ENCODE measurements at places on chromosomes 7 and 10.

DNA sequence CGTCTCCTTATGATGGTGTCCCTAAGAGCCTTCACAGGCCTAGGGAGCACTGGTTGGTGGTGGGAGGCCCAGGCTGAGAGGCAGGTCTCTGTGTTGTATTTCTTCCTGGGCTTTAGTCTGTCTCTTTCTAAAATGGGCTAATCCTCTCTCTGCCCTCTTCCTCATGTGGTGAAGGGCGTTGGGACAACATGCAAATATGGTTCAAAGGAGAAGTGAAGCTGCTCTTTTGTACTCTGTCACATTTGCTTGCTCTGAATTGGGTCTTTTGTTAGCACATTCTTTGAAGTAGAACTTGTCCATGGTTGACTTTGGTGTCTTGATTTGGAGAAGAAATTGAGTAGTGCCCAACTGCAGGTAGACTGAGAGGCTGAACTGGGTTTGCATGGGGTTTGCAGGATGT lies 814 bp downstream of the HK1 start:
- DNase-seq: no peak

- DNase-seq: no peak
Measured at GRCh38 chr10:62069452-62070178, 168.1 kb downstream of the ARID5B start.

GRCh38 chr10:17756557-17757217 lies 4.7 kb downstream of the TMEM236 start:
- DNase-seq: peak; percentile 63

DNA sequence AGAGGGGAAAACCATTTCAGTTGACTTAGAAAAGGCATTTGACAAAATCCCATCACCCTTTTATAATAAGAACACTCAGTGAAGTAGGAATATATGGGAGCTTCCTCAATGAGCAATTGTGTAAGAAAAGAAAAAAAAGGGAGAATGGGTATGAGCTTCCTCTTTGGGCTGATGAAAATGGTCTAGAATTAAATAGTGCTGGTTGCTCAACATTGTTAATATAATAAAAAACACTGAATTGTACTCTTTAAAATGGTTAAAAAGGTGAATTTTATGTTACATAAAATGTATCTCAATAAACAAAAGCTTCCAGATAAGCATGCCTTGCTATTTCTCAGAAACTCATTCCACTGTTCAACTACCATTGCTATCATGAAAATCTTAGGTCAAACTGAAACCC lies 40.6 kb downstream of the LRRC17 start:
- DNase-seq: no peak

GRCh38 chr7:105452085-105452484 lies 63.4 kb upstream of the SRPK2 start:
- no peak for DNase-seq

DNA sequence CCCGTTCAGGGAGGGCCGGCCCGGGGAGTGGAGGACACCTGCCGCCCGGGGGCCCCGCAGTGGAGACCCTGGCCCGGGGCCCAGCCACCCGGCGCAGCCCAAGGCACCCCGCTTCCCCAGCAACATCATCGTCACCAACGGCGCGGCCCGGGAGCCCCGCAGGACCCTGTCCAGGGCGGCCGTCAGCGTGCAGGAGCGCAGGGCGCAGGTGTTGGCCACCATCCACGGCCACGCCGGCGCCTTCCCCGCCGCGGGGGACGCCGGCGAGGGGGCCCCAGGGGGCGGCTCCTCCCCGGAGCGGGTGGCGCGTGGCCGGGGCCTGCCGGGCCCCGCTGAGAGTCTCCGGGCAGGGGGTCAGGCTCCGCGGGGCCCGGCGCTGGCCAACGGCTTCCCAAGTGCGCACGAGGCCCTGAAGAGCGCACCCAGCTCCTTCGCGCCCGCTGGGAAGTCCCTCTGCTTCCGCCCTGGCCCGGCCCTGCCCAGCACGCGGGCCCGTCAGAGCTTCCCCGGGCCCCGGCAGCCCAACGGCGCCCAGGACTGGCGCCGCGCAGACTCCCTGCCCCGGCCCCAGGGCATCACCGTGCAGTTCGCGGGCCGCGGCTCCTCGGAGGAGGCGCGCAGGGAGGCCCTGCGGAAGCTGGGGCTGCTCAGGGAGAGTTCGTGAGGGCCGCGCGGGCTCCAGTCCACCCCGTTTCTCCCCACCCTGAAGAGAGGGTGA lies 46.7 kb downstream of the PROSER2 start:
- DNase-seq: no peak

DNA sequence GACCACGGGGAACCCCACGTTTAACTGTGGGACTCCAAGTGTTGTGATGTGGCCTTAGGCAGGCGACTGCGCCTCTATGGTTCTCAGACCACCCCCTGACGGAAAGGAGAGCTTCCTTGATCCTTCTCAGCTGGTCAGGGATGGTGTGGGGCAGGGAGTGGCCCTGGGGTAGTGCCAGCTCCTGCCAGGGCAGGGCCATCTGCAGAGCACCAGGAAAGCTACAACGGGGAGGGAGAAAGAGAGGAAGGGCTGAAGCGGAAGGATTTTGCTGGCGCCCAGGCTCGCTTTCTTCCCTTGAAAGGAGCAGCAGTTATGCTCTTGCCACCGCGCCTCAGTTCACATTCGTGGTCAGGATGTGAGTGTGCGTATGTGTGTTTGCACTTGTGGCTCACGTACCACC lies 74.9 kb upstream of the PCBD1 start:
- DNase-seq: no peak

DNA sequence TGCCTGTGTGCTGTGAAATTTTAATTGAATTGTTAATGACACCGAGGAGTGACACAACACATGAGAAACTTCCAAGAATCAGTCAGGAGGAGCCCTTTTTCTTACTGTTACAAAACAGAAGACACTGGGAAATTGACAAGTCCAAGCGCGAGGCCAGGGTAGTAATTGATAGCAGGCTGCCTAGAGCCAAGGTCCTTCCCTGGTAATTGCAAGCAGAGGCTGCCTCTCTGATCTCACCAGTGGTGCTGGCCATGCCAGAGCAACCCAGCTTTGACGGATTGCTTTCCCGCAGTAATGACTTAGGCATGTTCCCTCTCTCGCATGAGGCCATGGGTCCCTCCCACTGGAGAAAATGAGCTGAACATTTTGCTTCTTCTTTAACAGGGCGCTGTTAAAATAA lies 111.5 kb downstream of the LRMDA start:
- DNase-seq: no peak

DNA sequence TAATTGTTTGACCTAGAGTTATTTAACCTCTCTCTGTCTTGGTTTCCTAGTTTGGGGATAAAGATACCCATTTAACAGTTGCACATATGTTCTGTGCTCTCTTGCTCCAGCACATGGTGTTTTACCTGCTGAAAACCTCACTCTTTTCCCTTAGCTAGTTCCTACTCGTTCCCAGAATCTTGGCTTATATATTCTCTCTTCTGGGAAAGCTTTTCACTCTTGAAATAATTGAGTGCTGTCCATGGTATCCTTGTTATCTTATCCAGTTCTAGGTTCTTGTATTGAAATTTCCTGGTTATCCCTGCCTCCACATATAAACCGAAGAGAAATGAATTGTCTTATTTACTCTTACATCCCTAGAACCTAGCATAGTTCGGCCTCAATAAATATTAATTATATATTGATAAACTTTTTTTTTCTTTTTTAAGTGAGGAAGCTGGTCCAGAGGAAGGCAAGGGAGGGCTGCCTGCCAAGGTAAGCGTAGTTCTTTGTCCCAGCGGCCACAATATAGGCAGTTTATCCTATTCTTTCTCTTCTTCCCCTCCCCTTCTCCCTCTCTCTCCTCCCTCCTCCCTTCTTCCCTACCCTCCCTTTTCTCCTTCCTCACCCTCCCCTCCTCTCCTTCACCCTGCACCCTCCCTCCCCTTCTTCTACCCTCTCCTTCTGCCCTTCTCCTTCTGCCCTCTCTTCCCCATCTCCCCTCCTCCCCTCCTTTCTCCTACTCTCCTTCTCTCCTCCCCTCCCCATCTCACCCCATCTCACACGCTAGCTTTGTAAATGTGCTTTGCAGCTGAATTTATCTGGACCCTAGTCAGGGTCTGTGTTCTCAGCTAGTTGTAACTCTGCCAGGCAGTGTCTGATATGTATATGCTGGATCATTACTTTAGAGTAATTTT lies 7.9 kb downstream of the WEE2 start:
- no peak for DNase-seq

Data from GM19239 (cell line).